ENCODE measurements at places on chromosomes 6 and 20.

DNA sequence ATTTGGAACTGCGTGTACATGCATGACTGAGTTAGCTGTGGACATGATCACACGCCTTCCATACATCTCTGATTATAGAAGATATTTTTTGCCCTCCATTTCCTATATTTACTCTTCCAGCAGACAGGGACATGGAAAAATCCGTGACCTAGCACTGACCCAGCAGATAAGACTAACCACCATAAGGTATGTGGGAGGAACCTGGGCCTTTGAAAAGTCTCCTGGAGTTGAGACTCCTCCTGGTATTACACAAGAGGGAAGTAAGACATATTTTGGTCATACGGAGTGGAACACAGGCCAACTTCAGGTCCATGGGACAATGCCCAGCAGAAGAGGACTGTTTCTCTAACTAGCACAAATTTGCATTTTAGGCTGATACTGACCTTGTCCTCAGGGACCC is 13.7 kb upstream of the SIRPB1 start:
- DNase-seq, result no peak

DNA sequence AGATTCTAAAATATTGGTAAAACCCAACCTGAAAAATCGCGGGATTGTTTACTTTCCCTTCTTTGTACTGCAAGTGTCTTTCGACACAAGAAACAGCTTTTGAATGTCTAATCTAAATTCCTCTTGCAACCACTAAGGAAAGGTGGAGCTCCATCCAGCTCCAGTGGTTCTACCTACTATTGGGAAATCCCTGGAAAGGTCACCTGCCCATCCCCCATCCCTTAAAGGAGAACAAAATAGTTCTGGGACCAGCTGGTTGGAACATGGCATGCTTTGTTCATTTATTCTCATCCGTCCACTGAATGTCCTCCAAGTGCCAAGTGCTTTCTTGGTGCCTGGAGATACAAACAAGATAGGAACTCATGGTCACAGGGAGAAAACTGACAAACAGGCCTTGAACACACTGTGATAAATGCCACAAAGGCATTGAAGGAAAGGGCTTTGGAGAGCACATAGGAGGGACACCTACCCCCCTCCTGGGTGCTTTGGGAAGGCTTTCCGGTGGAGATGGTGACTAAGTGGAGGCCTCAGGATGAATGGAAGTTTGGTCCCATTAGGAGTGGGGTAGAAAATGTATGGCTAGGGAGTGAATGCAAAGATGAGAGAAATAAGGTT is 2.3 kb upstream of the CITED2 start:
- no peak for DNase-seq

DNA sequence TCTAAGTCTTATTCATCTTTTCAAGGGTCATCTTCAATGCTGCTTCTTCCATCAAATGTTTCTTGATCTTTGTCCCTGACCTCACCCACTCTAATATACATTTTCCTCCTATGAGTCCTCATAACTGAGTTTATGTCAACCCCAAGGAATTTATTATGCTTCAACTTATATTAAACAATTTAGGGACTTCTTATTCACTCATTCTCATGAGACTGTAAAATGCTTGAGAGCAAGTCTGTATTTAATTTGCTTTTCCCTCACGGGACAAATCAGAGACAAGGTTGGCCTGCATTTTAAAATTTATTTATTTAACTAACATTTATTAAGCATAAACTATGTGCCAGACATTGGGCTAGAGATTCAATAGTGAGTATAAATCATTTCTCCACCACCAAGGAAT is 312.0 kb upstream of the NT5E start:
- DNase-seq, result no peak

GRCh38 chr6:89386917-89387491 is 25.1 kb downstream of the RRAGD start:
- no peak for DNase-seq

DNA sequence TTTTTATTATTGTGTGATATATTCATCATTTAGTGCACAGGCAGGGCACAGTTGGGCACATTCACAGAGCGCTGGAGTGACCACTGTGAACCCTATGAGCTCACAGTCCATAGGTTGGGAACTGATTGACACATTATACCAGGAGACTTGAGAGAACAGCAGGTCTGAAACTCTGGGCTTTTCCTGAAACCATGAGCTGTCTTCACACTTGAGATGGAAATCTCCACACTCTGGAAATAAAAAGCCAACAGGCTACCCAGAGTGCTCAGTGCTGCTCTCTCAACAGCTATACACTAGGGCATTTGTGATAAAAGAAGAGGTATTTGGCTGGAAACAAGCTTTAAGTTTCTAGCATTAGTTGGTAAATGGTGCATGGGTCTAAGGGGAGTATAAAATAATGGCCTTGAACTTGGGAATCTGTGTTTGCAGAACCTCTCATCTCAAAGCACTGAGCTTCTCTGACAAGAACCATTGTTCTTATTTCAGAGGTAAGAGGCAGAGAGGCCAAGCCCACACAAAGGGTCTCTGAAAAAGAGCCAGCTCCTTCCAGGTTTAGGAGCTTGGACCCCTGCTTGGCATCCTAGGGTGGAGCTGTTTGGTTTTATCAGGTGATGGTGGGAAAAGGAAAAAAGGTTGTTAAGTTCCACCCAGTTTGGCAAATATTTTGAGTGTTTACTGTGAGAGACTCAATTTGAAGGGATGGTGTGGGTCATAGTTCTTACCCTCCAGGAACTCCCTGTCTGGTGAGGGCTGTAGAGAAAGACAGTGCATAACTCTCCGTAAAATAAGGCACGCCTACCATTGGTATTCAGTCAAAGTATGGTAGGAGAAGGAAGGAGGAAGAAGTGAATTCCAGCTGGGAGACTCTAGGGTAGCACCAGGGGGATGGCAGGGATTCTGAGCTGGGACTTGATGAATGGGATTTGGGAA is 14.5 kb downstream of the CHMP4B start:
- no peak for DNase-seq

DNA sequence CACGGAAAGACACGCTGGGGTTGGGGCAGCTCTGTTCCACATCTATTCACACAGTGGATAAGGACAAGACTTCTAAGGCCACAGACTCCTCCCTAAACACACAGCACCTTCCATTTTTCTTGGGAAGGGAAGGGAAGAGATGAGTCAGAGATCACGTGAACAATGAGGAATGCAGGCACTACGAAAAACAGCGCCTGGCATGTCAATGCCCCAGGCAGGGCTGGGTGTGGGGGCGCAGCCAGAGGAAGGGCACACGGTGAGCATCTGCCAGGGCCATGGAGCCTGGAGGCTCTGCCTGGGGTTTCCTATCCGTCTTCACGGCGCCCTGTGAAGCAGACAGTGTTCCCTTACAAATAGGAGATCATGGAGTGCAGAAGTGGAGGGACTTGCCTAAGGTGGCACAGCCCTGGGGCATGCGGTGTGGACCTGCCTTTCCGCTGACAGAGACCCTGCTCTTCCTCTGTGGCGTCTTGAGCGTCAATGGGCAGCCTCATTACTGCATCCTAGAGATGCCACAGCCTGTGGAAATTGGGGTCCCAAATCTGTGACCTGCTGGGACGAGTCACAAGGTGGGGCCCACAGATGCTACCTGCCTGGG is 15.4 kb downstream of the UNC93A start:
- no peak for DNase-seq

DNA sequence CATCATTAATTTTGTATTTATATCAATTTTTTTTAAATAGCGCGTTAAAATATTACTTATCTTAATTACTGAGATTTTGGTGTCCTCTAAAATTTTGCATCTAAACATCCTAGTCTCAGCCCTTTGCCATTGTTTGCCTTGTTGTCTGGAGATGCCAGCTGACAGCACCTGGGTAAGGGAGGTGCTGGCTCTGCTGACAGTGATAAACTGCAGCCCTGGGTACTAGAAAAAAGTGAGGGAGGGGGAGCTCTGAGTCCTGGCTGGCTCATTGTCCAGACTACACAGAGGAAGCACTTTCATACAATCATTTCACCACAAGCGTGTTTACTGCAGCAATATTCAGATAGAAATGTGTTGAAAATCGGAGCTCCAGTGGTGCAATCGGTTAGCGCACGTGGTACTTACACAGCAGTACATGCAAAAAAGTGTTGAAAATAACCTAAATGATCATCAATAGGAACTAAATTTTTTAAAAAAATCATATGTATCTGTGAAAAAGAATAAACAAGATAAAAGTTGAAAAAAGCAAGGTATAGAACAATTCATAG is 18.5 kb upstream of the UBR2 start:
- no peak for DNase-seq

DNA sequence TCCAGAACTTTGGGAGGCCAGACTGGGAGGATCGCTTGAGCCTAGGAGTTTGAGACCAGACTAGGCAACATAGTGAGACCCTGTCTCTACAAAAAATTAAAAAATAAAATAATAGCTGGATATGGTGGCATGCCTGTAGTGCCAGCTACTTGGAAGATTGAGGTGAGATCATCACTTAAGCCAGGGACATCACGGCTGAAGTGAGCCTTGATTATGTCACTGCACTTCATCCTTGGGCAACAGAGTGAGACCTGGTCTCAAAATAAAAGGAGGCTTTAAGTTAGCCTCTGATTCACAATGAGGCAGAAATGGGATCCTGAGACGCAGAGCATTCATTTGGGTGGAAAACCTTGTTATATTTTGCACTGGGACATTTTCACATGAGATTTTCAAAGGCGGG is 57.0 kb downstream of the TULP4 start:
- no peak for DNase-seq

- DNase-seq, result peak; percentile 55
Measured at GRCh38 chr6:31203345-31203979, 33.0 kb upstream of the POU5F1 start.

DNA sequence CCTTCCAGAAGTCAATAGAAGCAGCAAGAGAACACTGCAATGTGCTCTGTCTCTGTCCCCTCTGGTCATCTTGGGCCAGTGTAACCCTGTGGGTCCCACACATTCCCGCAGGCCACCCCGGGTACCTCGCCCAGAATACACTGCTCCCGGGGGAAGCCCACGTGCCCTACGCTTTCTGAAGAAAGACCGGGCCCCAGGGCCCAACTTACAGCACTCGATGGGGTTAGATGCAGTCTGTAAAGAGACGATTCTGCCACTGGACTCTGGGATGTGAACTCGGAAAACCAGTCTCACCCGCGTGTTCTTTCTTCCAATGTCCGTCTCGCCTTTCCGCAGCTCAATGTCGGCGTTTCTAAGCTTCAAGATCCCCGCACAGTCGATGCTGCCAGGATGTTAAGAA is 68.7 kb downstream of the NFATC2 start:
- DNase-seq, result no peak

- DNase-seq, result peak; percentile 59
Measured at GRCh38 chr20:3407771-3408637, 535 bp upstream of the DNAAF9 start.

- DNase-seq, result no peak
Measured at GRCh38 chr6:45075246-45075645, 252.9 kb upstream of the RUNX2 start.

DNA sequence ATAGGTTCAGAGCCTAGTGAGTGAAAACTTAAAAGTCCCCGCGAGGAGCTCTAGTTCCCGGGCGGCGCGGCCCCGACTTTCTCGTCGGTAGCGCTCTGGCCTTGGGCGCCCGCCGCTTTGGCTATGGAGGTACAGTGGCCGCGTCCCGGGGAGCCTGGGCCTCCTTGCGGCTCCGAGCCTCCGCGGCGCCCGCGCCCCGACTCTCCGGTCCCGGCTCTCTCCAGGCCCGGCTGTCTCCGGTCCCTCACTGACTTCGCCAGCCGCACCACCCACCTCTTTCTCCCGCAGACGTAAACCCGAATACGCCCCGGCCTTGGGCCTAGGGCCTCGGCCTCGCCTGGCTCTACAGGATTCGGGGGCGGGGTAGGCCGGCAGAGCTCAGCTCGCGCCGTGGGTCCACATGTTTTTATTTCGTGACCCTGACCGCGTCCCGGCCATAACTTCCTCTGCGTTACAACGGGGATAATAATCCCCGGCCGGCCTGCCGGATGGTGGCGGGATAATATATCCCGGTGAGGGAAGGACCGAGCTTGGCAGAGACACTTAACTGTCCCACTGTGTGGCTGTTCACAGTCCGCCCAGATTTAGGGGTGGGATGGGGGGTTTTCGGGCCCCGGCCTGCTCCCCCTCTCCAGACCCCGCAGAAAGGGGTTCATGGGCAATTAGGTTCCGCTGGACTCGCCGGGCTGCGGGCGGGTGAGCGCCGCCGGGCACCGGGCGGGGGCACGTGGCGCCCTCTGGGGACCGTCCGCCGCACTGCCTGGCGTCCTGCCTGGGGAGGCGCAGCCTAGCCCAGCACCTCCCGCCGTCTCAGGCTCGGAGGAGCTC is 10.0 kb upstream of the TBX18 start:
- no peak for DNase-seq

DNA sequence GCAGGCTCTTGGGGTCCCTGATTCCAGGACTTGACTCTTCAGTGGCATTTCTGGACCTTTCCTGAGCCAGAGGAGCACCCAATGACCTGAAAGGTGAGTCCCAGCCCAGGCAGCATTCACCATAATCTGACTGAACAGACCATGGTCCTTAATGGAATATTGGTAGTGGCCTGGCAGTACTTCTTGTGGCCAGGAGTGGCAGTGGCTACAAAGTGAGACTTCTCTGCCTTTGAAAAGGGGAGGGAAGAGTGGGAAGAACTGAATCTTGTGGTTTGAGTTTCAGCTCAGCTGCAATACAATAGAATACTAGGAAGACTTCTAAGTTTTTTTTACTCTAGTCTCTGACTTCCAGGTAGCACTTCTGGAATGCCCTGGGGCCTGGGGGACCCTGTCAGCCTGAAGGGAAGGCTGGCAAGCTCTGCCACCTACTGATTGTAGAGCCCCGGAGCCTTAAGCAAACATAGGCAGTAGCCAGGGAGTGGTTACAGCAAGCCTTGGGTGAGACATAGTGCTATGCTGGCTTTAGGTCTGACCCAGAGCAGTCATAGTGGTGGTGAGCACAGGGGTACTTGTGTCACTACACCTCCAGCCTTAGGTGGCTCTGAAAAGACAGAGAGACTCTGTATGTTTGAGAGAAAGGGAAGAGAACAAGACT is 674.2 kb upstream of the MANEA start:
- DNase-seq, result no peak

- DNase-seq, result no peak
Measured at GRCh38 chr20:4717816-4718570, 3.7 kb upstream of the PRND start.

GRCh38 chr6:51855310-51856082 is 231.9 kb downstream of the PKHD1 start:
- peak; percentile 13 for DNase-seq

GRCh38 chr6:4606821-4607704 is 169.1 kb upstream of the CDYL start:
- DNase-seq, result peak; percentile 46

- no peak for DNase-seq
Measured at GRCh38 chr6:156905801-156906200, 128.6 kb downstream of the ARID1B start.

- no peak for DNase-seq
Measured at GRCh38 chr20:23368316-23369071, 6.5 kb downstream of the GZF1 start.

DNA sequence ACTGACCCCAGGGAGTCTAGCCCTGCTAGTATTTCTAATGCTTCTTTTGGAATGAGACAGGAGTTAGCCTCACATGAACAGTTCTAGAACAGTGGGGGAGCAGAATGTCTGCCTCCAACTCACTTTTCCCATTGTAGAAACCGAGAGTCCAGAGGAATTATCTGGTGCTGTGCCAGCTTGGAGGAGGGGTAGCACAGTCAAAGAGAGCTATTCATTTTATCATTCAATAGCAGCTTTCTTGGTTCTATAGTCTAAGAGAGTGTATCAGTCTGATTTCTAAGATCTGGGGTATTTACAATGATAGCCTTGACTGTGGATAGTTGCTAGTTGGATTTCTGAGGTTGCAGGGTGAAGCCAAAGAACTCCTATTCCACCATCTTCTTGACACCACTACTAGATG is 448.2 kb downstream of the RFPL4B start:
- DNase-seq, result no peak

GRCh38 chr6:11820821-11821220 is 42.2 kb upstream of the ADTRP start:
- no peak for DNase-seq

- DNase-seq, result no peak
Measured at GRCh38 chr6:143290206-143290605, 160.3 kb downstream of the ADAT2 start.

Data from immature natural killer cell (primary cell).